ENCODE measurements at places on chromosomes 4 and X.
A peak's percentile ranks its signal among the peaks of the same experiment; 100 is the strongest.

GRCh38 chrX:118726887-118727685 is at the start of gene IL13RA1:
TSS of gene IL13RA1 (plus strand) at chrX:118727606. CDS start at chrX:118727639, 33 bp downstream.
- DNase-seq: no peak

DNA sequence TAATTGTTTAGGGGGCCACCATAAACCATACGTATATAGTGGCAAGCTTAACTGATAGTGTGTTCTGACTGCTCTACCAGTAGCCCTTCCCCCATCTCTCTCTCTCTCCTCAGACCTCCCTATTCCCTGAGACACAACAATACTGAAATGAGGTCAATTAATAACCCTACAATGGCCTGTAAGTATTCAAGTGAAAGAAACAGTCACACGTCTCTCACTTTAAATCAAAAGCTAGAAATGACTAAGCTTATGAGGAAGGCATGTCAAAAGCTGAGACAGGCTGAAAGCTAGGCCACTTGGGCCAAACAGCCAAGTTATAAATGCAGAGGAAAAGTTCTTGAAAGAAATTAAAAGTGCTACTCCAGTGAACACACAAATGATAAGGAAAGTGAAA is 78.0 kb downstream of the PRDM5 start:
- DNase-seq: no peak

- DNase-seq: no peak
Observed at GRCh38 chr4:24599275-24599674, 14.9 kb upstream of the DHX15 start.

DNA sequence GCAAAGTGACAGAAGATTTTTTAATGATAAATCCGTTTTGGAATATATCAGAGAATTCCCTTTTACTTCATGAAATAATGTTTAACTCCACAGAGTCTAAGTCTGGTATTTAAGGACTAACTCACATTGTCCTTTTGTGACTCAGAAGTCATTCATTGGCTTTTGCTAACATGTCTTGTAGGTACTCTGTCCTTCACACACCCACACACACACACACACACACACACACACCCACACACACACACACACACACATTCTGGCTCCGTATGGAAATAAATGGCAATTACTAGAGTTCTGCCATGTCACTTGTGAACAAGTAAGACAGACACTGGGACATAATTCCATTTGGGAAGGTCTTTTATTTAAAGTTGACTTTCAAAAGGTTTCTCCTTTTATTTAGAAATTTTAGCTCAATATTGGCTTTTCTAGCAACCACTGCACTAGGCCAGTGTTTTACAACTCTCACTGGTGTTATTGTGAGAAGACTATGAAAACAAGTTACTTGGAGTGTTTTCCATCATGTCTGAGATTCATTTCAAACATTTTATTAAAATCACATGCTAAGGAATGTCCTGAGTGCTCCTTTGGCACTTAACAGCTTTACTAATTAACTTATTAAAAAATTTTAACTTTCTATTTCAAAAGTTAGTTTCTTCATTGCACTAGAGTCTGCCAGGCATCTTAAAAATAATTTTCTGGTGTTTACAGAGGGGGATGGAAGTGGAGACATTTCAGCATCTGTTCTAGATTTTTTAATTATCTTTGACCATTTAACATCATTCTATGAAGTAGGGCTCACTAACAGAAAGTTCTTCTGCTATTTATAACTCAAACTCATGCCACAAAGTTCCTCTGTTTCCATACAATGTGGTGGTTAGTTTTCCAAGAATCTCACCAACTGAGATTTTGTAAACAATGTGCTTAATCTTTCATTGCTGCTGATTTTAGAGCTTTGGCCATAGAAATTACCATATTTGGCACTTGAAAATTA is 240.3 kb upstream of the GPC4 start:
- DNase-seq: no peak

GRCh38 chr4:166146806-166147540 is 273.9 kb downstream of the TLL1 start:
- DNase-seq: no peak

- DNase-seq: no peak
Observed at GRCh38 chr4:179415847-179416223, 1973.6 kb upstream of the AGA start.

DNA sequence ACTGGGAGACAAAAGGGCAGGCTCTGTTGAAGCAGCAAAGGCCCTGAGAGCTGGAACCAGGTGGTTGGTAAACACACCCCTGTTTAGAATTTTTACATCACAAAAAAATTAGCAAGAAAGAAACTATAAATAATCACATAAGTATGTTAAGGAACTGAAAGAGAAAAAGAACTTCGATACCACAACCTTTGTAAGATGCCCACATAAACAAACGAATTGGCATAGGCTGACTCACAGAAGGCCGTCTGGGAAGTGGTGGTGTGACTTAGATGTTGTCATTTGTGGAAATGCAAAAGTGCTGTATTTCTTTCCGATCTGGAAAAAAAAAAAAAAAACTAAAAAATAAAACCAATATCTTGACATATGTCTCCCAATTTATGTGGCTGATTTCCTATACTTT is 235.1 kb downstream of the USP46 start:
- no peak for DNase-seq

DNA sequence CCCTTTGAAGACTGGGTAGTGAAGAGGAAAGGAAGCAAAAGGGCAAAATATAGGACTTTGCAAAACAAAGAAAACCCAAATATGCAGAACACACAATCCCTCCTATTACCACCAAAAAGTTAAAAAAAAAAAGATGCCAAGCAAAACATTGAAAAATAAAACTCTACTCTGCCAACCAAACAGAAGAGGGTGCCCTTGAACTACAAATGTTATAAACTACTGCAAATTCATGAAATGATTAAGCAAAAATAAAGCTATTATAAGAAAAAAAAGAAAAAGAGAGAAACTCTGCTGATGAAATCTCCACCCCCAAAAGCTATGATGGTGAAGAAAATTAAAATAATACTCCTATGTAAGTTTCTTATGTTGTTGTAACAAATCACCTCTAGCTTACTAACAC is 168.5 kb upstream of the STK26 start:
- DNase-seq: no peak

DNA sequence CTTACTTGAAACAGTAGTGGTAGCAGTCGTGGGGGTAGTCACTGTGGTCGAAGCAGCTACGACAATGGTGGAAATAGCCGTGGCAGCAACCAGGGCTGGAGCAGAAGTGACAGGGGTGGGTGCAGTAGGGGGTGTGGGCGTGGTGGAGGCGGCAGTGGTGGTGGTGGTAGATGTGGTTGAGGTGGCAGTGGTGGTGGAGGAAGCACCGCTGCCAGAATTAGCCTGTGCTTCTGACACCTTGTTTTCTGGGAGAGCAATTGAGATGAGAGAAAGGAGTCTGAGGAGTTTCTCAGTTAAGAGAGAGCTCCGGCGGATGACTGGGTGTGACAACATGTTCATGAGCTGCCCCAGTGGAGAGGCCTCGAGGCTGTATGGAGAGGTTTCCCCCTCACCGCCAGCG is 113.5 kb upstream of the HSD17B10 start:
- DNase-seq: no peak

DNA sequence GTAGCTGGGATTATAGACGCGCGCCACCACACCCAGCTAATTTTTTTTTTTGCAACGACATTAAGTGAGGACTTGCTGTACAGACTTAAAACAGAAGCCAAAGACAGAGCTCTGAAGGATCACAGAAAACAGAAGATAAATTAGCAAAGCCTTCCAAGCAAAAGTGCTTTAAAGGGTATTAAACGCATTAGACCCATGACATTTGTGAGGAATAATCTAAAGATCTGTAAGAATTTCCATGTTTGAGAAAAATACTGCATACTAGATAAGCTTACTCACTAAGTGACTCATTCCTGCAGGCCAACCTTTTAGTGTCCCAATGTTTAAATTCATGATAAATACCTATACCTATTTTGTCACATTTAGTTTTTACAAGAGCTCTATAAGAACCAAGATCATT is 27.4 kb downstream of the SMARCA1 start:
- DNase-seq: no peak

DNA sequence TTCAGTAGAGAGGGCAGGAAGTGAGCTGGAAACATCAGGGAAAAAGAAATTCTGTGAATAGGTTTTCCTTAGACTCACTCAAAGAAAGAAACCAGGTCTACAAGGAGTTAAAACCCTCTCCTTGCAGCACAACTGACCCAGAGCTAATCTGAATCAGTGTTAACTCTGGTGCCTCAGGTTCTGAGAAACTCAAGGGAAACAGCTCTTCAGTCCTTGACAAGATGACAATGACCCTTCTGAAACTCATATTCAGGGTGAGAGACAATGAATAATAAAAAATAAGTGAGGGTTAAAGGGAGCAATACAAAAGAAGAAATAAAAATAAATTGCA is 903.6 kb downstream of the STPG2 start:
- no peak for DNase-seq

GRCh38 chr4:69731847-69732246 is 28.6 kb downstream of the SULT1B1 start:
- no peak for DNase-seq

GRCh38 chrX:11447418-11447817 is 154.2 kb downstream of the AMELX start:
- no peak for DNase-seq

GRCh38 chr4:38060829-38061431 is 100.7 kb downstream of the PTTG2 start:
- DNase-seq: no peak

DNA sequence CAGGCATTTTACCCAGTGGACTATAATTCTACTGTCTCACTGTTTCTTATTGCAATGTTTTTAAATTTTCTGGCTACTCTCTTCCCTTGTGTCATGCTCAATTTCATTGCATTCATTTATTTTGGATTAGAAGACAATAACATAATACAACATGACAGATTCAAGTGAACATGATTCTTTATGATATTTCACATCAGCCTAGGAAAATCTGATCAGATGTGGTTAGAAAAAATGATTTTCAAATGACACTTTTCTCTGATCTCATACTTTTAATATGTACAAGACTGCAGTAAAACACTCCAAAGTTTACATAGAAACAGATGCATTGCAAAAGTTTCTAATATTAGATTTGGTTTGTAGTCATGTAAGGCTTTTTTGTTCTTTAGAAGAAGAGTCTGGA is 586.0 kb downstream of the ACTRT1 start:
- DNase-seq: no peak

GRCh38 chrX:21975812-21976211 is 35.3 kb downstream of the SMS start:
- DNase-seq: peak; percentile 41

DNA sequence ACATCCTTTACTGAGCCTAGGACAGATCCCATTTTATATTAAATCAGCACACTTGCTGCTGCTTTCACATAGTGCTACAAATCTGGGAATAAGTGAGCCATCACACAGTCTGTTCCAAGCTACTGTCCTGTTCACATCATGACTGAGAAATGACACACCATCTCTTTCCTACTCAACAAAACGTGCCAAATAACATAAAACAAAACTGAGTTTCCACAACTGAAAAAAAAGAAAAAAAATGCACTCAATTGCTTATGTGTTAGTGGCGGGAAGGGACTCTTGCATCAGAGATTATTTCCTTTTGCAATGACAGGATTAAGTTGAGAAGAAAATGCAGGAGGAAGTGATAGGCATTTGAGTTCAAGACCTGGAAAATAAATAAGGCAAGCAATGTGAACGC is 109.0 kb downstream of the SHROOM4 start:
- no peak for DNase-seq

GRCh38 chr4:127623797-127624083 is 9.0 kb upstream of the INTU start:
- no peak for DNase-seq

DNA sequence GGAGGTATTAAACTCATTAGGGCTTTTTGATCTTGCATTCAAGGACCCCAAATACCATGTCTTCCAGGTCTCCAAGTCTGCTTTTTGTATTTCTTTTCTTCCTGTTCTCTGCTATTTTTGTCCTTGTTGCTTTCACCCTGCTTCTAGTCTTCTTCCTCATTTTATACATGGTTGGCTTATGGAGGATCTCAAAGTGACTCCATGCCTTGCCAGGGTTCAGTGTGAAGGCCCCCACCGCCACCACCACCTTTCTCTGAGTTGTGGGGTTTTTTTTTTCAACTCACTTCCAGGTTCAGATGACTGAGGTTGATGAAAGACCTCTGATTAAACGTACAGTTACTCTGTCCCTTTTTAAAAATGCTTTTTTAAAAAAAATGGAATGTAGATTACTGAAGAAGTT is 96.3 kb downstream of the MAML3 start:
- no peak for DNase-seq

GRCh38 chr4:76292730-76293129 is 13.8 kb upstream of the STBD1 start:
- no peak for DNase-seq

GRCh38 chr4:5755161-5755560 is 44.2 kb downstream of the EVC start:
- DNase-seq: no peak

- DNase-seq: no peak
Observed at GRCh38 chr4:128287141-128287870, at the start of gene PGRMC2. TSS of gene PGRMC2 (minus strand) at chr4:128287813. CDS start at chr4:128287790, 23 bp downstream.

DNA sequence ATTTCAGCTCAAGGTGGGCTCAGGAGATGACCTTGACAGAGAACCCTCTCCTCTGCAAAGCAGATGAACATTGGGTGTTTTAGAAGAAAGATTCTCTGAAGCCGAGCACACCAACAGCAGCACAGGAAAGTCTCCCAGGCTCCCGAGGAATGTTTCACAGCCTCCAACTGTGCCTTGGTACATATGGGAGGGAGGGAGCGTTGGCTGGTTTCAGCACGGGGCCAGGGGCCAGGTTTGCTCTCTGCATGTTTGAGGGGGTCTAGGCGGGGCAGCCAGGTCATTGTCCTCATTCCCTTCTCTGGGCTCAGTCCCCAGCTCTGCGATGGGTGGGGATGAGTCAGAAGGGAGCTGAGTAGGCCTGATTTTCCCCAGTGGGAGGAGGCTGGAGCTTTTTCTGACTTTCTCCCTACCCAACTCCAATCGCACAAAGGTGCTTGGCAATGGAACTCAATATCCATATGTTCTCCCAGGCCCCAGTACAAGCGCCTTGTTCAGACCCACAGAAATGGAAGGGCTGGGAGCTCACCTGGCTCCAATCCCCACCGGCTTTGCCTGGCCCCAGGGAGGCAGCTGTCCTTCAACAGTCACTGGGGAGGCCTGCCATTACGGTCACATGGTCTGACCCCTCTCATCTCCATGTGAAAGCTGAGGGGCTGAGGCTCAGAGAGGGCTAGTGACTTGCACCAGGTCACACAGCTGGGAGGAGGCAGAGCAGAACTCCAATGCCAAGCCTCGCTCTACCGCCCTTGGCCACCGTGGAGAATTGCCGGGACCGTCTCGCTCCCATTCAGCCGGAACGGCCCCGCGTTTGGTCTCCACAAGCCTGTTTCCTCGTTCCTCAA is 108.4 kb upstream of the AFAP1 start:
- no peak for DNase-seq

DNA sequence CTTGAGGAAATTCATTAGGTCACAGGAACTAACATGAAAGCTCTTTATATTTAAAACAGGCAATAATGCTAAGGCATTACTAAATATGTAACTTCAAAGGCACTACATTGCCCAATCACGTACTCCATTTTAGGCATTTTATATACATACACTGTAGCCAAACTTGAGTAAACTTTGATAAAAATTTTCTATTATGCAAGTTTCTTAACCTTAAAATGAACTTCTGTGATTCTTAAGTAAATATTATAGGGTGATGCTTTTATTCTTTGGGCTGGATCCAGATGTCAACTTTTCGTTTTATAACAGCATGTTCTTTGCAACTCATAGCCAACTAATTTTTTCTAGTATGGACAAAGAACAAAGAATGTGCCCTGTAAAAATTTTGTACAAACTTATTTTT is 28.3 kb upstream of the MAP9 start:
- DNase-seq: no peak
